SJSA1 (cell line): ENCODE measurements at places on chromosomes 16 and 17. TPM values are rescaled to one million over a fixed set of nuclear protein-coding genes. Genes with fewer than 3 reads are reported as not detected.

TOM1L2 gene
- 32.0 and 36.4 TPM in 2 replicates for total RNA-seq

DNAH2 gene
- not detected in 2 replicates for total RNA-seq

CCL7 gene
- total RNA-seq, result not detected in 2 replicates

MPO gene
- total RNA-seq, result not detected in 2 replicates

YBX2 gene
- not detected in 2 replicates for total RNA-seq

NOL11 gene
- 71.9 and 93.7 TPM in 2 replicates for total RNA-seq

PDIA2 gene
- not detected in 2 replicates for total RNA-seq

G6PC1 gene
- total RNA-seq, result not detected in 2 replicates

SPN gene
- total RNA-seq, result not detected in 2 replicates

NLRC3 gene
- not detected in 2 replicates for total RNA-seq
